Renal pelvis (tissue), 12 donors: ENCODE measurements at places on chromosomes 2 and 18.

- DNase-seq = no peak
Measured at GRCh38 chr18:35028536-35028935, 12.7 kb upstream of the MAPRE2 start.

- DNase-seq = no peak
Measured at GRCh38 chr2:207254591-207255464, 89.1 kb upstream of the KLF7 start.

- no peak for DNase-seq
Measured at GRCh38 chr2:137220438-137220993, 455.2 kb downstream of the THSD7B start.

DNA sequence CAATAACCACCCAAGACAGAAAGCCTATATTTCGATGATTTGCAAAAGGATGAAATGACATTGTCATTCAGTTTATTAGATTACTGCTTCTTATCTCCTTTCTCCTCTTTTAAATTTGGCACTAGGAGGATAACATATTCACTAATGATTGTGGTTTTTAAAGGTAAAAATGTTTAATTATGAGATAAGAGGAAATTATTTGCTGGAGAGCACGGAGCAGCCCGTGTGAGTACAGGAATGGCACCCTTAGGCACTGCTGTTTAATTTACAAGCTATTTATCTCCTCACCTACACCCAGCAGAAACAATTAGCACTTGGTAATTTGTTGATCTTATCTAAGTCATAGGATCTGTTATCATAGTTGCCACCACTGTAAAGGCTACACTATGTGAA lies 87.4 kb upstream of the SP3 start:
- DNase-seq = no peak

DNA sequence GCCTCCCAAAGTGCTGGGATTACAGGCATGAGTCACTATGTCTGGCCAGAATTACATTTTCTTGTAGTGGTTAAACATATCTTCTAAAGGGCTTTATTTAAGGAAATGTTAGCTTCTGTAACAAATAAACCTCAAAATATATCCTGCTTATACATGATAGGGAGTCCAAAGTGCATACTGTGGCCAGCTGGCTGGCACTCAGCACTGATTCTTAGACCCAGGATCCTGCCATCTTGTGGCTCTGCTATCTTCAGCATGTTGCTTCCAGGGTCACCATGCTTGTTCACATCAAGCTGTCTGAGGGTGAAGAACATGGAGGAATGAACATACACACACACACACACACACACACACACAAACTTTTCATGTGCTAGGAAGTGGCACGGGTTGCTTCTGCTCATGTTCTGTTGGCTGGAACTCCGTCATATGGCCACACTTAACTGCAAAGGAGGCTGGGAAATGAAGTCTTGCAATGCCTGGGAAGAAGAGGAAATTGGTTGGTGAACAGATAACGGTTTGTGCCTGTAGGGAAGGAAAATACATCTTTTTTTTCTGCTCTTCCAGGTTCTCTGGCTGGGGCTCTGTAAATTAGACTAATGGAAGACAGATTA lies 40.0 kb downstream of the NPPC start:
- DNase-seq = no peak

DNA sequence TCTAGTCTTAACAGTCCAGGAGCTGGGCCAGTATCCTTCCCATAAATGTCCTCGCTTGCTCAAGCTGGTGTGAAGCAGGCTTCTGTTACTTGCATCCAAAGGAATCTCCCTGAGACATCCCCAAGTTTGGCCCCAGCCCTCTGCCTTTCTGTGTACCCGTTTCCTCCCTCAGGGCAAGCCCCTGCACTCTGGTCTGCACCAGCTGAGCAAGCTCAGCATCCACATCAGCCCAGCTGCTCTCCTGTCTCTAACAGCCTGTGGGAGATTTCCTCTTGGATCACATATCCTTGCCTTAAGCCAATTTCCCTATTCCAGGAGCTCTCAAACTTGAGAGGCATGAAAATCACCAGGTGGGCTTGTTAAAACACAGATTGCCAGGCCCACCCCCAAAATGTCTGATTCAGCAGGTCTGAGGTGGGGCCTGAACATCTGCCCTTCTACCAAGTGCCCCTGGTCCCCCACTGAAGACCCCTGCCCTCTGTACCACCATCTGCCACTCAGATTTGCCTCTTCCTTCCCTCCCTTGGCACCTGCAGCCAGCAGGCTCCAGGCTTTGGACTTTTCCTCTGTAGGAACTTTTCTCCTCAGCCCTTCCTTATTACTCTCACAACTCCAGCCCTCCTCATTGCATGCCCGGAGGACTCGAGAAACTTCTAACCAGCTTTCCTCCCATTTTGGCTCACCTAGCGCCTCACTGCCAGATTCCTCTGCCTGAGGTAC lies 32.1 kb downstream of the REEP1 start:
- no peak for DNase-seq

DNA sequence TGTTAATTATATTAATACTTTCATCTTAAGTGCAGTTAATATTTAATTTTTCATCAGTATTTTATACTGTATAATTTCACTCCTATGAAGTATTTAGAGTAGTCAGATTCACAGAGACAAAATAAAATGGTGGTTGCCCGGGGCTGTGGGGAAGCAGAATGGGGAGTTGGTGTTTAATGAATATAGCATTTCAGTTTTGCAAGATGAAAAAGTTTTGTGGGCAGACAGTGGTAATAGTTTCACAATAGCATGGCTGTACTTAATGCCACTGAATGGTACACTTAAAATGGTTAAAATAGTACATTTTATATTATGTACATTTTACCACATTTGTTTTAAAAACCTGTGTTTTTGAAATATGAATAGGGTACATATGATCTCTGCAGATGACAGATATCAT lies 31.2 kb downstream of the CFAP221 start:
- no peak for DNase-seq

GRCh38 chr18:74800098-74800497 lies 202.4 kb downstream of the ZNF407 start:
- no peak for DNase-seq

- DNase-seq = no peak
Measured at GRCh38 chr2:152114366-152114765, 15.5 kb upstream of the CACNB4 start.

DNA sequence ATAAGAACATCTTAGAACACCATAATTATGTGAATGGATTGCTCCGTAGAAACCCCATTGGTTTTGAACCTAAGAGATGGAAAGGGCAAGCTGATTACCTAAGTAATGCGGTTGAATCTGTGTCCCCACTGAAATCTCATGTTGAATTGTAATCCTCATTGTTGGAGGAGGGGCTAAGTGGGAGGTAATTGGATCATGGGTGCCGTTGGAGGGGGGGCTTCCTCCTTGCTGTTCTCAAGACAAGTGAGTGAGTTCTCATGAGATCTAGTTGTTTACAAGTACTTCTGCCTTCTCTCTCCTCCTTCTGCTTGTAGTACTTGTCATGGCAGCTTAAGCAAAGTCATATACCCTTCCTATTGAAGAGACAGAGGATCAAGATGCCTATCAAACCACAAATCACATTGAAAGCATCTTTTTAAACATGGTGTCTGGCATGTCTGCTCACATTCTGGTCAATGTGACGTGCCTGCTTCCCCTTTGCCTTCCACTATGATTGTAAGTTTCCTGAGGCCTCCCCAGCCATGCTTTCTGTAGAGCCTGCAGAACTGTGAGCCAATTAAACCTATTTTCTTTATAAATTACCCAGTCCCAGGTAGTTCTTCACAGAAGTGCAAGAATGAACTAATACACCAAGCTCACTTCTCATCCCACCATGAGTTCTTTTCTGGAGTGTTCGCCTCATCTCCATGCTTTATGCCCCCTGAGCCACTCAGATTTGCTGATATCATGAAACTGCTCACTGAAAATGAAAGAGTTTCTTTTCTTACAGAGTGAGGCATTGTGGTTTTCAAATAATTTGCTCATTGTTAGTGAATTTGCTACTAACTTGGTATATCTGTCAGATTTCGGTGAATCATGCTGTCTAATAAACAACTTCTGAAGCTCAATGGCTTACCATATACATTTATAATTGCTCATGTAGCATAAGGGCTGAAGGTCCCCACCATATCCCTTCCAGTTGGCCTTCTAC lies 23.6 kb downstream of the KCNE4 start:
- no peak for DNase-seq

DNA sequence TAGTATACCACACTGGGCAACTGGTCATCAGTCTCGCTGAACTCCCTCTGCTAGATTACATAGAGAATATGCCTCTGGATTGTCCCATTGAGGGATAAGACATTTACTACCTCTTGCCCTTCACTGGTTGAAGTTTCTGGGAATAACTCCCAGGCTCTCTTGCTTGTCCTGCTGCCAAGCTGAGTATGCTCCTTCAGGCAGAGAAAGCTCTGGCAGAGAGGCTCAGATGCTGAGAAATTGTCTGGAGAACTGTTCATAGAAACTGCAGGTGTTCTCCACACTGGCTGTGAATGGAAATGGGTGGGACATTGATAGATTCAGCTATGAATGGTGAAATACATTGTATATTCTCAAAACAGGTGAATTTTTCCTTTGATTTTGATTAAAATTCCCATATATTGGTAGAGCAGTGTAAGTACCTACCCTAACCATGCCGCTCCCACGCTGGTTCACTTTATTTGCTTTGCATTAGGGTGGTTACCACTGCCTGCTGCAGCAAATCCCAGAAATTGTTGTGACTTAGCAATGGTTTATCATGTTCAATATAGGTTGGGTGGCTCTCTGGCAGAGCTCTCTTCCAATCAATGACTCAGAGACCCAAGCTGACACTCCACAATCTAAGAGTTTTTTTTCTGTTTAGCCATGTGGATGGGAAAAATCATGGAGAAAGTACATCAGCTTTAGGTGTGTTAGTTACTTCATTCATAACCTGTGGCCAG lies 36.7 kb downstream of the FAM117B start:
- no peak for DNase-seq
